ENCODE measurements at places on chromosomes 12 and 14. TPM values are rescaled to one million over a fixed set of nuclear protein-coding genes. Genes with fewer than 3 reads are reported as not detected.
A peak's percentile ranks its signal among the peaks of the same experiment; 100 is the strongest.

Gene PLD4
- total RNA-seq = not detected

Gene CMTM5
- not detected for total RNA-seq

Gene IKZF4
- 20.7 TPM for total RNA-seq

Gene KRT5
- total RNA-seq = not detected

Gene C12orf56
- not detected for total RNA-seq

GRCh38 chr14:85124631-85125290 is 405.2 kb upstream of the FLRT2 start:
- no peaks in the 10 kb centered on the region for H3K27me3 ChIP-seq
- no peaks in the 10 kb centered on the region for H3K4me1 ChIP-seq
- no peak overlapping the region for H3K4me3 ChIP-seq
- H3K27ac ChIP-seq = no peak overlapping the region

DNA sequence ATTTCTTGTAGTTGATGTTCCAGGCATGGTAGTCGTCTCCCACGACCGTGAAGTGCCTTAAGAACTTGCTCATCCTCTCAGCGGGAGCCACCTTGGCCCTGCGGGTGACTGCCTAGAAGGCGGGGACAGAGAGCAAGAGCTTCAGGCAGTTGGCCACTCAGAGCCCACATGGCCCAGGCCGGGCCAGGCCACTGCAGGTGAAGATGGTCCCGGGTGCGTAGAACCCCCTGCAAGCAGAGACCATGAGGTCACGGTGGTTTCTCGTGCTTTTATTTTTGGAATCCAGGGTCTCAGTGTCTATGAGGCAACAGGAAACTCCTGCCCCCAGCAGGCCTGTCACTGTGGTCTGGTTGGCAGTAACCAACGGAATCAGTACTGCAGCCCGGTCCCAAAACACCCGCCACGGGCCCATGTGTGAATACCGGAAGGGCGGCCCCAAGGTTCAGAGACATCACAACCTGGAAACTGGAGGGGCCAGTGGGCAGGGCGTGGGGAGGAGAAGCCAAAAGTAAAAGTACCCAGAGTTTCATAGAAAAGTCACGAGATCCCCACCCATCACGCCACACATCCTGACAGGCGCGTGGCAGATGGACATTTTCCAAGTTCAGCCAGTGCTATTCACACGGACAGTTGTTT is 27.5 kb downstream of the HVCN1 start:
- H3K4me1 ChIP-seq = peaks cover 34% of the 10 kb centered on the region
- peaks cover 71% of the 10 kb centered on the region for H3K36me3 ChIP-seq
- DNase-seq = peak; percentile 84
- peak overlapping the region; percentile 51 for H3K4me3 ChIP-seq

DNA sequence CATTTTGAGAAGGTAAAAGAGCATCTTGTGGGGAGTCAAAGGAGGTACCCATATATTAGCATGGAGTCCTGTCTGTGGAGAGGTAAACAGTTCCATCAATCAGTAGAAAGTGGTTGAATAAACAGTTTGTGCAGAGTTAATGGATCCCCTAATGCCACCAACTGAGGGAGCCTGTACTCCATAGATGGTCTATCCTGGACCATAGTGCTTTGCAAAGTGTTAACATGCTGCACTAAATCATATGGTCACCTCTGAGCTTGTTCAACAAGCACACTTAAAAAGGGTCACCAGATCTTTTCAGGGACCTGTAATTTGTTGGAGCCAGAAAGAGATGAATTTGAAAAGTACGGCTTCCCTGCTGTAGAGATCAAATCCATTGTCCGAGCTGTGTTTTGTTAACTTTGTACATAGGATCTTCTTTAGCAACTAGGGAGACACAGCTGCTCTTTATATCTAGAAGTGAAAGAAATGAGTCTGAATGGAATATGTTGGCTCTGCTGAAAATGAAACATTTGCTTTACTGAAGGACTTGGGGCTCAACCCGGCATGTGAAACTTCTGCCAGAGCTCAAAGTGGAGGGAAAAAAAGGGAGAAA is 366.4 kb downstream of the ETNK1 start:
- H3K27me3 ChIP-seq = no peaks in the 10 kb centered on the region
- H3K4me3 ChIP-seq = no peak overlapping the region
- H3K36me3 ChIP-seq = no peaks in the 10 kb centered on the region
- no peak for DNase-seq
- no peak overlapping the region for H3K27ac ChIP-seq
- H3K4me1 ChIP-seq = no peaks in the 10 kb centered on the region

- H3K27me3 ChIP-seq = peaks cover 30% of the 10 kb centered on the region
- no peak within 1 kb of the TSS for H3K27ac ChIP-seq
- peak within 1 kb of the TSS; percentile 61 for H3K4me3 ChIP-seq
- H3K36me3 ChIP-seq = no peaks in the 10 kb centered on the region
- H3K4me1 ChIP-seq = peaks cover 10% of the 10 kb centered on the region
- peak; percentile 44 for DNase-seq
Observed at GRCh38 chr14:104977681-104978653, at the start of gene AHNAK2. Gene AHNAK2 (minus strand): TSS chr14:104978374. CDS start chr14:104978237, 137 bp downstream.

DNA sequence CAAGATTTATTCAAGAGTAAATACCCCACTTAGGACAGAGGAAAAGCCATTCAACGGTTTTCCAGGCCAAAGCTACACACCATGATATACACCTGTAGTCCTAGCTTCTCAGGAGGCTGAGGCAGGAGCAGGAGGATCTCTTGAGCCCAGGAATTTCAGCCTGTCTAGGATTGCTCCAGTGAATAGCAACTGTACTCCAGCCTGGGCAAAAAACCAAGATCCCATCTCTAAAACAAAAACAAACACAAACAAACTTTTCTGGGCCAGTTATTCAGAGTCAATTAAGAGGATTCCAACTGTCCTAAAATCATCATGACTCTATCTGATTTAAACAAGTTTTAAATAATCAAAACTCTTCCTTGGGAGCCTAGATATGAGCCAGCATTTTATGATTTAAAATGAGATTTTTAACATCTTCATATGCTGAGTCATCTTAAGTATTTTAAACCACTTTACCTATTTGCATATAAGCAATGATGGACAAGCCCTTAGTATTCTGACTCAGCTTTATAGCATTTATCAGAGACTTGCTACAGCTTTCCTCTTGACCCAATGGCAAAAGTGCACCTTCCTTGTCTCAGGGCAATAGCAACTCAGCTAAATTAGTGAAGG is 77.1 kb downstream of the KCNMB4 start:
- no peak overlapping the region for H3K27ac ChIP-seq
- no peaks in the 10 kb centered on the region for H3K27me3 ChIP-seq
- no peak overlapping the region for H3K4me3 ChIP-seq
- no peaks in the 10 kb centered on the region for H3K4me1 ChIP-seq
- no peak for DNase-seq

GRCh38 chr14:73269729-73270531 is 32.6 kb downstream of the PAPLN start:
- H3K27ac ChIP-seq = no peak overlapping the region
- H3K4me1 ChIP-seq = peaks cover 10% of the 10 kb centered on the region
- no peak for DNase-seq
- peak overlapping the region; percentile 20 for H3K4me3 ChIP-seq

GRCh38 chr14:68703093-68703492 is 89.8 kb downstream of the ZFP36L1 start:
- no peak for DNase-seq
- H3K27ac ChIP-seq = no peak overlapping the region
- H3K36me3 ChIP-seq = no peaks in the 10 kb centered on the region
- no peaks in the 10 kb centered on the region for H3K4me1 ChIP-seq
- H3K27me3 ChIP-seq = peaks cover 5% of the 10 kb centered on the region

- H3K36me3 ChIP-seq = no peaks in the 10 kb centered on the region
- no peaks in the 10 kb centered on the region for H3K27me3 ChIP-seq
- DNase-seq = no peak
Observed at GRCh38 chr12:106445959-106446358, 88.4 kb downstream of the POLR3B start.

DNA sequence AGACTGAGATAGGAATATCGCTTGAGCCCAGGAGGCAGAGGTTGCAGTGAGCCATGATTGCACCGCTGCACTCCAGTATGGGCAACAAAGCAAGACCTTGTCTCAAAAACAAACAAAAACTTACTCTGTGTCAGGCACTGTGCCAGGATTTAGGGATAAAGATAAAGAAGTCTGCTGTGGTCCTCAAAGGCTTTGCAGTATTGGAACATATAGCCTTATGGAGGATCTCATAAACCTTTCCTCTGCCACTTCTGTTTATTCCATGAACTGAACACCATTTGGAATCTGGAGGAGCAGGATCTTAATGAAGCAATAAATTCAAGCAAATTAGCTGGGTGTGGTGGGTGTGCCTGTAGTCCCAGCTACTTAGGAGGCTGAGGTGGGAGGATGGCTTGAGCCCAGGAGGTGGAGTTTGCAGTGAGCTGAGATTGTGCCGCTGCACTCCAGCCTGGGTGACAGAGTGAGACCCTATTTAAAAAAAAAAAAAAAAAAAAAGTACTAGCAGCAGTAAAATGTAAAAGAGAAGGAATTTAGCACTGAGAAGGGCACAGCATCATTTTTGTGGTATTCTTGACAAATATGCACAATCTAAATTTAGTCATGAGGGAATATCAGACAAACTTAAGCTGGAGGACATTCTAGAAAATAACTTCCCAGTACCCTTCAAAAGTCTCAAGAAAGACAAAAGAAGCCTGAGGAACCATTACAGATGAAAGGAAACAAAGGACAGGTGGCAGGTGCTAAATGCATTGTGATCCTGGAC is 27.1 kb downstream of the BMAL2 start:
- no peak for DNase-seq
- no peaks in the 10 kb centered on the region for H3K36me3 ChIP-seq
- no peak overlapping the region for H3K27ac ChIP-seq
- H3K4me3 ChIP-seq = no peak overlapping the region
- no peaks in the 10 kb centered on the region for H3K4me1 ChIP-seq

GRCh38 chr12:56205445-56205844 is 16.2 kb upstream of the SMARCC2 start:
- no peak overlapping the region for H3K4me3 ChIP-seq
- no peaks in the 10 kb centered on the region for H3K4me1 ChIP-seq
- H3K36me3 ChIP-seq = peaks cover 33% of the 10 kb centered on the region
- no peaks in the 10 kb centered on the region for H3K27me3 ChIP-seq

- H3K4me3 ChIP-seq = peak overlapping the region; percentile 60
- DNase-seq = peak; percentile 84
- peak overlapping the region; percentile 93 for H3K27ac ChIP-seq
- H3K4me1 ChIP-seq = peaks cover 25% of the 10 kb centered on the region
- no peaks in the 10 kb centered on the region for H3K27me3 ChIP-seq
- peaks cover 8% of the 10 kb centered on the region for H3K36me3 ChIP-seq
Observed at GRCh38 chr14:91714805-91715204, 17.1 kb downstream of the CATSPERB start.

- peak; percentile 55 for DNase-seq
- H3K27ac ChIP-seq = peak overlapping the region; percentile 71
- no peaks in the 10 kb centered on the region for H3K27me3 ChIP-seq
- H3K4me3 ChIP-seq = peak overlapping the region; percentile 15
- peaks cover 44% of the 10 kb centered on the region for H3K4me1 ChIP-seq
Observed at GRCh38 chr14:21505012-21505553, 6.1 kb downstream of the METTL3 start.

DNA sequence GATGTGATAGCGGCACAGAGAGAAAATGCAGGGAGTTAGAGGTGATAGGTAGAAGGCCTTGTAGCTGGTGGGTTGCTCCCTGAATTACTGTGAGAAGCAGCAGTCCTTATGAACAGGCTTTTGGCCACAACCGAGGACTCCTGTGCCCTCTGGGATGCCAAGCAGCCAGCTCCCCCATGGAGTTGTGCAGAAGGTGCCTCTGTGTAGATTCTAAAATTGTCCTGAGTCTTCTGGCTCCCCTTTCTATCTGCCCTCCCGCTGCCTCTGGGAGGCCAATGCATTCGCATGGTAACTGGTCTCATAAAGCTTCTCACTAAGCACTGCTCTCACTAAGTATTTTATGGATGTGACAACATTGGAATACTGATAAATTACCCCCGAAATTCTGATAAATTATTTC is 16.1 kb upstream of the SUSD6 start:
- no peaks in the 10 kb centered on the region for H3K4me1 ChIP-seq
- H3K27ac ChIP-seq = no peak overlapping the region
- no peak for DNase-seq
- H3K27me3 ChIP-seq = peaks cover 6% of the 10 kb centered on the region
- H3K36me3 ChIP-seq = no peaks in the 10 kb centered on the region

GRCh38 chr12:25764892-25765291 is 193.6 kb upstream of the RASSF8 start:
- no peaks in the 10 kb centered on the region for H3K4me1 ChIP-seq
- no peaks in the 10 kb centered on the region for H3K27me3 ChIP-seq
- no peak overlapping the region for H3K27ac ChIP-seq
- H3K4me3 ChIP-seq = no peak overlapping the region
- DNase-seq = no peak
- H3K36me3 ChIP-seq = no peaks in the 10 kb centered on the region

GRCh38 chr14:31536201-31536960 is 24.8 kb upstream of the NUBPL start:
- H3K4me3 ChIP-seq = no peak overlapping the region
- no peak for DNase-seq
- H3K27me3 ChIP-seq = peaks cover 8% of the 10 kb centered on the region
- no peaks in the 10 kb centered on the region for H3K4me1 ChIP-seq
- H3K36me3 ChIP-seq = no peaks in the 10 kb centered on the region

- peaks cover 3% of the 10 kb centered on the region for H3K27me3 ChIP-seq
- H3K27ac ChIP-seq = no peak overlapping the region
- H3K36me3 ChIP-seq = peaks cover 8% of the 10 kb centered on the region
- no peak overlapping the region for H3K4me3 ChIP-seq
Observed at GRCh38 chr12:53123578-53124351, 20.5 kb downstream of the SOAT2 start.

DNA sequence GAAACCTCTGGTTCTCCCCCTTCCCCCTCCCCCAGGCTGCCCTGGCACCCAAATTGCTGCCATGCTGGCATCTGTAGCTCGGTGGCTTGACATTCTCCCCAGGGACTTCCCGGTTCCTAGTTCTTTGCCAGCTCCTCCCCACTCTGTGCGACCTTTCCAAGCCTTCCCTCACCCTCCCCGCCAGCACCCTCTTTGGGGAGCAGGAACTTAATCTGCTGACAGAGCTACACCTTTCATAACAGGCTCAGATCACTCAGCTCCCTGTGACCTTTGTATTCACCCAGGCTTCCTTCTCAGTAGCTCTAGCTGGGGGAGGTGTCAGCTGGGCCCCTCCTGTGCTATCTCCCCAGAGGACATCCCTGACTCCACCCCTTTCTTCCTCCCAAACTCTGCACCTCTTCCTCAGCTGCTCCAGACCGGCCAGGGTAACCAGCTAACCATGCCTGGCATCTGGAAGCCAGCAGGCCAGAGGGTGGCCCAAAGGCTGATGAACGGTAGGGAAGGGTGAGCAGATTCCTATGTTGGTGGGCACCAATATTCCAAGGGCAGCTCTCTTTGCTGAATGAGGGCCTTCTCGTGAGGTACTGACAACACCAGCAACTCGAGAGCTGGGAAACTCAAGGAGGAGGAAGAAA is 1.8 kb upstream of the COX14 start:
- no peaks in the 10 kb centered on the region for H3K27me3 ChIP-seq
- no peak overlapping the region for H3K4me3 ChIP-seq
- H3K4me1 ChIP-seq = peaks cover 28% of the 10 kb centered on the region
- no peak for DNase-seq
- peak overlapping the region; percentile 73 for H3K27ac ChIP-seq
- peaks cover 9% of the 10 kb centered on the region for H3K36me3 ChIP-seq

GRCh38 chr14:100466111-100466856 is 120.9 kb downstream of the BEGAIN start:
- H3K4me1 ChIP-seq = peaks cover 8% of the 10 kb centered on the region
- H3K4me3 ChIP-seq = no peak overlapping the region
- H3K36me3 ChIP-seq = no peaks in the 10 kb centered on the region
- peaks cover 13% of the 10 kb centered on the region for H3K27me3 ChIP-seq
- H3K27ac ChIP-seq = no peak overlapping the region

All from activated CD8-positive, alpha-beta T cell treated with anti-CD3 and anti-CD28 coated beads, Interleukin-2, amount 10 ng/mL, durations not matched to agents 7 days and 5 days (primary cell).